Dorsolateral prefrontal cortex (tissue), 122 donors: ENCODE measurements at places on chromosomes 4 and X.

- no peak for DNase-seq
Measured at GRCh38 chrX:48493890-48494364, 14.9 kb upstream of the PORCN start.

- peak; percentile 89 for DNase-seq
Measured at GRCh38 chr4:42570221-42570620, 86.7 kb downstream of the ATP8A1 start.

- DNase-seq: peak; percentile 79
Measured at GRCh38 chrX:130060122-130061069, 49.9 kb downstream of the ELF4 start.

- peak; percentile 58 for DNase-seq
Measured at GRCh38 chr4:153465615-153466080, 512 bp upstream of the TMEM131L start.

DNA sequence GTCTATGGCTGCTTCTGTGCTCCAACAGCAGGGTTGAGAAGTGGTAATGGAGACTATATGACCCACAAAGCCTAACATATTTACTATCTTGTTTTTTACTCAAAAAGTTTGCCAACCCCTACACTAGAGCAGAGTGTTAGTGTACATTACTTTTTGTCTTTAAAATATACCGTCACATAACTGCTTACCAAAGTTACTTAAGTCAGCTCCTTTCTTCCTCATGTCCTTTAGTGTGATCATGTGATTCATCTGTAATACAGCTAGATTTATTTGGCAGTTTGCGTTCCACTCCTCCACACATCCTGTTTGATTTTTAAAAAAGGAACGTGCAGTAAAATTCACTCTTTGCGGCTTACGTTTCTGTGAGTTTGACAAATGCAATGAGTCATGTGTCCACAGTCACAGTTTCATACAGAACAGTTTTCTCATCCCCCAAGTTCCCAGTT, 162.4 kb upstream of the GPRIN3 start:
- DNase-seq: no peak

DNA sequence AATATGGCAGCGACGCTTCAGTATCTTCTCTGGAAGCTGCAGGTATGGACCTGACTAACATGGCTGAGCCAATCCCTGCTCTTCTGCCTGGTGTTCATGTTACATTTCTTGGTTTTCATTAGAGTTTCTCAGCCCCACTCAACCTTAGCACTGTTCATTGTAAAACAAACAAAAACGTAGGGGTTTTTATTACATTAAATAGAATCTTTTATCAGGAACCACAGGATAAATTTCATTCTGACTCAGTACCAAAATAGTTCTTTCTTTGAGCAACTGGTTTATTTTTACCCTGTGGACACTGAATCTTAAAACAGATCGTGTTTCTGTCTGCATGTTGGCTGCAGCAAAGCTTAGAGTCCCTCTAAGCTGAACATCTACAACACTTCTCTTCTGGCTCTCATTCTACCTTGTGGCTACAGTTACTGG, 27.1 kb downstream of the FHIP1A start:
- DNase-seq: no peak

DNA sequence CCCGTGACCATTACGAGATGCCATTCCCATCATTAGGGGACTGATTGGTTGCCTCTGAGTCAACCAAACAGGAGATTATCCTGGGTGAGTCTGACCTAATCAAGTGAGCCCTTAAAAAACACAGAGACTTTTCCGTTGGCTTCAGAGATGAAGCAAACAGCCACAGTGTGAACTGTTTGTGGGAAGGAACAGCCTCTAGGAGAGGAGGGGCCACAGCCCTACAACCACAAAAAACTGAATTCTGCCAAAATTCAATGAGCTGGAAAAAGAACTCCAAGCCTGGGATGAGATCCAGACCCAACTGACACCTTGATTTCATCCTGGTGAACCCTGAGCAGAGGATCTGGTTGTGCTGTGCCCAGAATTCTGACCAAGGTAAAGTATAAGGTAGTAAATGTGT, 31.3 kb upstream of the TBL1X start:
- no peak for DNase-seq

DNA sequence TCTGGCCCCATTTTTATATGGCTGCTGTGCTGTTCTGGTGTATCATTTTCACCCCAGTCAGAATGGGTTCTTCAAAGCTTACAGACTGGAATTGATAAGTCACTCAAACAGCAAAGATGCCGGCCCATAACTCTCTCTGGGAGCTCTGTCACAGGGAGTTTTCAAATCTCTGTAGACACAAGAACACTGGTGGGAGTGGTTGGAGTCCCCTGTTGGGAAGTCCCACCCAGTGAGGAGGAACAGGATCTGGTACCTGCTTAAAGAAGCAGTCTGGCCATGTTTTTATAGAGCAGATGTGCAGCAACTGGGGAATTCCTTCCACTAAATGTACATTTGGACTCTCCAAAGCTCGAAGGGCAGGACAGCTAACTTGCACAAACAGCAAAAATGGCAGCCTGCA, 69.3 kb upstream of the UGT2B7 start:
- DNase-seq: no peak

DNA sequence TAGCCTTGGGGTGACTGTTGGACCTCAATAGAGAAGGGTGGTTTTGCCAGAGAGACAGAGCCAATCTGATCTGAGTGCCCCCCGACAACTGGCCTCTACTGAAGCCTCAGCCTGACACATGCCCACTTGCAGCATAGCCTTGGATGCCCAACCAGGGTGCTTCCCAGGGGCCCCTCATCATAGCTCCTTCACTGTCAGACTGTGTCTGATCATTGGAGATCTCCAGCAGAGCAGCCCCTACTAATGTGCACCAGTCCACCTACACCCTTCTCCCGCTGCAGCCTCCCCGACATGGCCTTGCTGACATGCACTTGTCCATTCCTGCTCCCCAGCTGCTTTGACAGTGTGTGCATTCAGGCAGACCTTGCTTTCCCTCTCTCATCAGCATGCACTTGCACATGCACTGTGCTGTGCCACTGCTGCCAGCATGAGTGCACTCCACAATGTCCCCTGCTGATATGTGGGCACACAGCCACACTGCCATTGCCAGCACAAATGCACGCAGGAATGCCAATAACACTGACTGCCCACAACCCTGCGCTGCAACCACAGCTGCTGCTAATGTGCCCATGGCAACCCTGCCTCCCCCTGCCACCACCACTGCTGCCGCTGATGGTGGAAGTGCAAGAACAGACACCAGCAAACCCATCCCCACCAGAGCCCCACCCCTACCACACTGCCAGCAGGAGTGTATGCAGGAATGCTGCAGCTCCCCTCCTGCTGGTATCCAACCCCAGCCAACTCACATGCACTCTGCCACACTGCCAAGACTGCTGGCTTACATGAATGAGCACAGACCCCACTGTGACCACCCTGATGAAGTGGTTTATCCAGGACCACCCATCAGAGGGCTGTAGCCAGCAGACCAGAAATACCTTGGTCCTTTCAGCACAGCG, 68.1 kb upstream of the ZMAT1 start:
- DNase-seq: no peak

- no peak for DNase-seq
Measured at GRCh38 chr4:110621328-110621812, 1.5 kb downstream of the PITX2 start.

- no peak for DNase-seq
Measured at GRCh38 chrX:23557070-23557469, 110.2 kb upstream of the PRDX4 start.
